Neural progenitor cell (in vitro differentiated cells): ENCODE measurements at places on chromosomes 4 and X. TPM values are rescaled to one million over a fixed set of nuclear protein-coding genes. Genes with fewer than 3 reads are reported as not detected.

NKX3-2 gene
- total RNA-seq, result 0.40 TPM in 1 of 2 replicates, not detected in the other

TMEM271 gene
- total RNA-seq, result not detected in 2 replicates

PABPC1L2A gene
- 0.77 TPM in 1 of 2 replicates, not detected in the other for total RNA-seq

MAD2L1 gene
- 139 and 190 TPM in 2 replicates for total RNA-seq

TCEAL6 gene
- not detected in 2 replicates for total RNA-seq

USP51 gene
- 6.6 and 8.6 TPM in 2 replicates for total RNA-seq

SLIT2 gene
- total RNA-seq, result 1.2 and 3.0 TPM in 2 replicates

NOX1 gene
- total RNA-seq, result not detected in 2 replicates

TMEM35A gene
- 12.3 and 14.1 TPM in 2 replicates for total RNA-seq

MUC7 gene
- total RNA-seq, result not detected in 2 replicates

XAGE2 gene
- total RNA-seq, result not detected in 2 replicates

CYP2U1 gene
- total RNA-seq, result 6.4 and 8.4 TPM in 2 replicates

COX7B2 gene
- not detected in 2 replicates for total RNA-seq

PDCL2 gene
- total RNA-seq, result not detected in 2 replicates

UGT8 gene
- total RNA-seq, result 2.8 and 4.3 TPM in 2 replicates

TEC gene
- 0.22 TPM in 1 of 2 replicates, not detected in the other for total RNA-seq

ADH7 gene
- total RNA-seq, result not detected in 2 replicates

DNAAF6 gene
- 0.07 TPM in 1 of 2 replicates, not detected in the other for total RNA-seq

ITGB1BP2 gene
- 0.99 and 4.8 TPM in 2 replicates for total RNA-seq

HERC6 gene
- total RNA-seq, result 0.24 and 0.28 TPM in 2 replicates

FAM47E gene
- total RNA-seq, result 3.5 and 7.0 TPM in 2 replicates

BEX1 gene
- total RNA-seq, result 52.2 and 63.5 TPM in 2 replicates

PTTG2 gene
- total RNA-seq, result not detected in 2 replicates

DMP1 gene
- not detected in 2 replicates for total RNA-seq

HAND2 gene
- 0.09 TPM in 1 of 2 replicates, not detected in the other for total RNA-seq

EREG gene
- not detected in 2 replicates for total RNA-seq

CHST7 gene
- total RNA-seq, result 5.6 and 10.4 TPM in 2 replicates

MAGEA2 gene
- not detected in 2 replicates for total RNA-seq

PAGE4 gene
- not detected in 2 replicates for total RNA-seq

PRKX gene
- total RNA-seq, result 14.6 and 22.6 TPM in 2 replicates

ATP5ME gene
- total RNA-seq, result 95.1 and 114 TPM in 2 replicates

RHOH gene
- 5.7 and 11.2 TPM in 2 replicates for total RNA-seq

KLHL4 gene
- total RNA-seq, result 0.17 and 0.22 TPM in 2 replicates

PNMA5 gene
- total RNA-seq, result not detected in 2 replicates

HPGD gene
- total RNA-seq, result not detected in 2 replicates

CSAG3 gene
- total RNA-seq, result not detected in 2 replicates

UBA6 gene
- 120 and 162 TPM in 2 replicates for total RNA-seq
